Iris pigment epithelial cell (primary cell): ENCODE measurements at places on chromosomes 4 and X.
A peak's percentile ranks its signal among the peaks of the same experiment; 100 is the strongest.

DNA sequence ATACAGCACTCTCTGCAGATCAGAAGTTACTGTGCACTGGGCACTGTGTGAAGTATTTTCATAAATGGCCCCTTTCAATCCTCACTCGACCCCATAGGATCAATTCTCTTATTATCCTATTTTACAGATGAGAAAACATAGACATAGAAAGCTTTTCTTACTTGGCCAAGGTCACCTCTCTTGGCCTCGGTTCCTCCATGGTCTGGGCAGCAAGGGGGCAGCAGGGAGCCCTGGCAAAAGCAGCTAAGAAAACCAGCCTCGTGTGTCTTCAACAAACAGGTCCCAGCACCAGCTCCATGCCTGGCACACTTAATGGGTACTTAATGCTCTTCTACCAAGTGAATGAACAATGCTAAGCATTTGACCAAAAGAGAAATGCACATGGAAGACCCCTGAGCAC is 34.4 kb downstream of the BST1 start:
- DNase-seq, result no peak

DNA sequence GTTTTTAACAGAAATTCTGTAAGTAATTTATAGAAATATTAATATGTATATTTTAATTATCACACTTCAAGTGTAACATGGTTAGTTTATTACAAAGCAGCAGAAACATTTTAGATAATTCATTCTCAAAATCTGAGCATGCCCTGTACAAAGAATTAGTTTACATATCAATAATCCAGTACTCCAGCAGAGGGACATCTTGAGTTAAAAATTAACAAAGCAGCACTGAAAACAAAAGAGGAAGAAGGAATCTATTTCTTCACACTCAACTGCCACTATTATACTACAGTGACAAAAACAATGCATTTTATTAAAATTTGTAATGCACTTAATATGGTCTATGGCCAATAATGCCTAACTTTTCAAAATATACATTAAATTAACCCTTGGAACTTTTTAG is 179.1 kb upstream of the KLHL4 start:
- peak; percentile 20 for DNase-seq

- DNase-seq, result no peak
Observed at GRCh38 chr4:109649872-109650271, 53.4 kb downstream of the CASP6 start.

DNA sequence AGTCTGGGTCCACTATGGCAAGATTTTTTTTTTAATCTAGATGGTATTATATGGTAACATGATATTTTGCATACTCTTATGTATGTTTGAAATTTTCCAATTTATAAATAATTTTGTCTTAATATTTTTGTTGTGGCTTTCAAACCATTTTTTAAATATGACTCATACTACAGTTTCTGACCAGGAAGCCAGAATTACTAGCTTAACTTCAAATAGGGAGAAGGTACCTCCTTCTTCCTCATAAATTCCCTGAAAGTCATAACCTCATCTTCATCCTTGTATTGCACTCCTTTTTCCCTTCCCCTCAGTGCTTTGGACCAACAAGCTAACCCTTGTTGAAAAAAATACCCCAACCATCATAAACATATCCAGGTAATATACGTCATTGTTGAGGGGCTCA is 21.6 kb downstream of the ARAP2 start:
- DNase-seq, result peak; percentile 1

GRCh38 chr4:152197211-152197610 is 338.7 kb downstream of the FBXW7 start:
- no peak for DNase-seq

DNA sequence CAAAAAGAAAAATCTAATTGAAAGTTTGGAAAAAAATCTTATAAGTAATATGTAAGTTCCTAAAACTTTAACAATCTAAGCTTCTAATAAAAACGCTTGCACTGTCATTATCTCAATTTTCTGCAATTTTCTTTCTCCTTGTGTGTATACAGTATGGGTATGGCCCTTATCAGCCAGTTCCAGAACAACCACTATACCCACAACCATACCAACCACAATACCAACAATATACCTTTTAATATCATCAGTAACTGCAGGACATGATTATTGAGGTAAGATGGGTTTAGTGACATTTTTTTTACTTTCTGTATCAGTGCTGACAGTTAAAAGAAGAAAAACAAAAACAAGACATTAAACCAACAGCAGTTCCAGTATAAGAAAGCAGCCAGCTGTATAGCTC is 4.9 kb downstream of the STATH start:
- no peak for DNase-seq

GRCh38 chrX:106684207-106684606 is 42.3 kb upstream of the RNF128 start:
- DNase-seq, result no peak

DNA sequence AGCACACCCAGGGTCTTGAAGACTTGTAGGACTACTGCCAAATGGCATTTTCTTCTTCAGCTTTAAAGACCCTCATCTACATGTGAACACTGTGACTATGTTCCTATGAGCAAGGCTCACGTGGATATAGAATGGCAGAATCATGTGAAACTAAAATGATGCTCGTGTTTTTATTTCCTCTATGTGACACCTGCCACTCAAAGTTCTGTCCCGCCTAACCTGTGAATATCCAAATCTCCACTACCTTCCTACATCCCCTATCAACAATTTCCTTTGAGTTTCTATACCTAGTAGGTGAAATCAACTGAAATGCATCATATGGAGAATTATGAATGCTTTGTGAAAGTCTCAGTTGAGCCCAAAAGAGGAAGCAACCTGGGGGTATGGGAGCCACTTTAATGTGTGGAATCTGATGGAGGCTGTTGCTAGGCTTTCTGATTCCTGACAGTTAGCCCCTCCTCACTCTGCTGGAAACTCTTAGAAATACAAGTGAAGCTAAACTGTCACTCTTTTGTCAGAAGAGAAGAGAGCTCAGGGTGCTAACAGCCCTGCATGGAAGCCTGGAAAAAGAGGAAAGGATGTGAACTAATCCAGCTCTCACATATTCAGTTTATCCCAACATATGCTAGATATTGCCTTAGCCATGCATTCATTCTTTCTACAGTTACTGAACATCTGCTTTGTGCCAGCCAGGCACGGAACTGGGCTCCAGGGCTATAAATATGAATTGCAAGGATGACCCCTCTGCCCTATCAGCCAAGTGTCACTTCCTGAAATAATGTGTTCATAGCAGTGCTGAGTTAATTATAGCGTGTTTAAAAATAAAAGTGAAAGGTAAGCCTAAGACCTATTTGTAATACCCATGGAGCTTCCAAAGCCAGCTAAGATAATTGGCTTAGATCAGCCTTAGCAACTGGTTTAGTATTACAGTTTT is 11.0 kb downstream of the LHFPL1 start:
- no peak for DNase-seq

GRCh38 chr4:88524171-88524570 is 595 bp upstream of the PYURF start:
- DNase-seq, result no peak

- DNase-seq, result no peak
Observed at GRCh38 chr4:7191546-7192251, 639 bp upstream of the SORCS2 start.

GRCh38 chr4:113292371-113293042 is 243.1 kb downstream of the ANK2 start:
- DNase-seq, result no peak

DNA sequence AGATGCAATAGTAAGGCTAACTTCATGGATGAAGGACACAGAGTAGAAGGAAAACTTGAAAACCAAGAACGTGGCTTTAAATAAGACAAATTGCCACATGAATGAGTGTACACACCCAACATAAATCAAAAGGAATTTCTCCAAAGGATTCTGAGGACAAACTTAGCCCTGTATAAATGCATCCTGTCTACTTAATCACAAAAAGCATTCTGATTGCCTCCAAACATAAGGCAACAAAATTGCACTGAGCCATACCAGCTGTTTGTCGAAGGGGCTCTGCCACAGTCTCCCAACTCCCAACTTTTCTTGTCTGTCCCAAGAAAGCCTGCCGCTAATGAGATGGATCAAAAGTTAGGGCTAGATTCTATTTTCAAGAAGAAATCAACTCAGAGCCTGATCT is 194.3 kb downstream of the SOWAHB start:
- no peak for DNase-seq

DNA sequence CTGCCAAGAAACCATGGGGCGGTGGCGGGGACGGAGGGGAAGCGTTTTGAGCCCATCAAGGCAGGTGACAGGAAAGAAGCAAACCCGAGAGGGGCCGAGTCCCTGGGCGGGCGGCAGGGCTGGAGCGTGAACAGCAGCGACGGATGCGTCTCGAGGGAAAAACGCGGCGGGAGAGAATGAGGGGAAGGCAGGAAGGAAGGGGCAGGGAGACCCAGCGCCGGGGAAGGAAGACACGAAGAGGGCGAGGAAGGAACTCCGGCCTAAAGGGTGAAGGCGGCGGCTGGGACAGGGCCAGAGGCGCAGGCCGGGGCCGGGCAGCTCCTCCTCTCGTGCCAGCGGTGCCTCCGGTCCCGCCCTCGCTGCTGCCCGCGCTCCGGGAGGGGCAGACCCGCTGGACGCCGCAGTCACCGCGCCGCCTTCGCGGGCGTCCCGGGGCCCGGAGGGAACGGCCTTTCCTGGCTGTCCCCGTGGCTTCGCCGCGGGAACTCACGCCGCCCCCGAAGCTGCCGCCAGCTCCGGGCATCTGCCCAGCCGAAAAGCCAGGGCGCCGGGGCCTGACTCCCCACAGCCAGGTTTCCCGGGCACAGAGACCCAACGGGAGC is 751 bp upstream of the RGS12 start:
- peak; percentile 20 for DNase-seq

- DNase-seq, result peak; percentile 34
Observed at GRCh38 chr4:98148856-98149255, 5.6 kb upstream of the STPG2 start.

DNA sequence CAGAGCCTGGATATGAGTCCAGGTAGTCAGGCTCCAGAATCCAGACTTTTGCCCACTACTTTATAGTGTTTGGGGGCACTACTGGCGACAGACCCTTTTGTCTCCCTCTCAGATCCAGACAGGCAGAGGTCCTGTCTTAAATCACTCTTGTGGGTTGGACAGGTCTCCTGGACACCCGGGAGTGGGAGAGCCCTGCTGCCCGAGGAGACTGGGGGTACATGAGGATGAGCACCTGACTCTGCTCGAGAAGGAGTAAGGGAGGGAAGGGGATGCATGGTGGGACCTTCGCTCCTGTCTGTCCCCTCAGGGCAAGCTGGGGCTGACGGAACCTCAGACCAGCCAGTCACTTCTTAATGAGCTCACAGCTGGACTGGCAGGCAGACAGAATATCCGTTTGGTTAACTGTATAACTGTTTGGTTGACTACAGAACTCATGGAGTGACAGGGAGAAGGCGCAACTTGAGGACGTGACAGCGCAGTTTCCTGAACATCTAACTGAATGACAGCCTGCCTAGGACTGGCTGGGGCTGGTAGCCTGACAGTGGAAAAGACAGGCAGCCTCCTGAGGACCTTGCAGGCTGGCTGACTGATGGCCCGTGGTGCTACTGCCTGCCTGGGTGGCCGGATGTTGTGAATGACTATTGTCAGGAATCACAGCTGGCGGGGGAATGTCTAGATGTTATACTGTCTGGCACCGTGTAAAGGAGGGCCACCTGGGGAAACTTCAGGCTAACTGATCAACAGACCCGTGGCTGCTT is 1.6 kb upstream of the SUV39H1 start:
- no peak for DNase-seq
